Neural crest cell (in vitro differentiated cells): ENCODE measurements at places on chromosomes 11 and 22.

DNA sequence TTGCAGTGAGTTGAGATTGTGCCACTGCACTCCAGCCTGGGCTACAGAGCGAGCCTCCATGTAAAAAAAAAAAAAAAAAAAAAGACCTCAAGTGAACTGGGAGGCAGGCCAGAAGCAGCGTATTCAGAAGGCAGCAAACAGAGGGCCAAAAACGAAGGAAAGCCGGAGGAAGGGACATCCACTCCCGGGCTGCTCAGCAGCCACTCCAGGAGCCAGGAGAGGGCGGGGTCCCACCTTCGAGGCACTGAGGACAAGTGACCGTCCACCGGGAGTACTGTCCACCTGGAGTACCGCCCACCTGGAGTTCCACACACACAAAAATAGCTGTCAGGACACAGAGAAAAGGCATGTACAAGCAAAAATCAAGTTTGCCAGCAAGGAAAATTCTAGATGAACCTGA is 5.5 kb downstream of the TOLLIP start:
- no peak for DNase-seq

DNA sequence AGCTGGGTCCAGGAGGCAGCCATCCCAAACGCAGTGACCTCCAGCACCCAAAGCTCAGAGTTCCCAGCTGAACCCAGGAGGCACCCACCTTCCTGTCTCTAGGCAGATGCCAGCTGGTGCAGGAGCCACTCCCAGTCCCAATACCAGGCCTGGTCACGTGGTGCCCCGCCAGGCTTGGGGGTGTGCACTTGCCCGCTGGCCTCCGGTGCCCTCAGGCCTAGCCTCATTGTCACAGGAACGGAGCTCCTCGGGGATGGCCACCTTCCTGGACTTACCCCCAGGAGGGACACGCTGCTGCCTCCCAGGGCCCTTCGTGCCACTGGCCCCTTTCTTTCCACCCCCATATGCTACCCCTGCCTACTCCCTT is 4.6 kb downstream of the BID start:
- no peak for DNase-seq

- DNase-seq = no peak
Measured at GRCh38 chr11:46504817-46505613, 88.8 kb downstream of the AMBRA1 start.

GRCh38 chr22:17785185-17786184 is 11.2 kb upstream of the BID start:
- no peak for DNase-seq

GRCh38 chr22:35837101-35837727 is 119.5 kb downstream of the APOL5 start:
- DNase-seq = no peak

DNA sequence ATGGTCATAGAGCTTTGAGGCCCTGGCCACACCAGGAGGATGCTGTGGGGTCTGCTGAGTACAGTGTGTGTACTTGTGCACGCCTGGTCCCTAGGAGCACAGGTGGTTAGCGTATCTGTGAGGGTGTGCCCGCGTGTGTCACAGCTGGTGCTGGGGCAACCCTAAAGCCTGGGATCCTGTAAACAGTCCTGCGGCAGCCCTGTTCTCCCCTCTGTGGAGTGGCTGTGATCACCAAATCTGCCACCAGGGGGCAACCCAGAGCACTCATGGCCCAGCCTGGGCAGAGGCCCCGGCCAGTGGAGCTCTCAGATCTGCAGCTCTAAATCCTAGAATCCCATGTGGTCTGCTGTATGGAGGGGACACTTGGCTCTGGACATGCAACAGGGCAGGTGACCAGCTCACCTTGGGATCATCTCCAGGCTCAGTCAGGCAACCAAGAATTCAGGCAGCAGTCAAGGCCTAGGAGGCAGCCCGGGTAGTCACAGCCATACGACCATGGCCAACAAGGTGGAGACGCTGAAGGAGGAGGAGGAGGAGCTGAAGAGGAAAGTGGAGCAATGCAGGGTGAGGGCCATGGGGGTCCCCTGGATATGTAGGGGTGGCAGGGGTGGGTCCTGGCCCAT is 3.9 kb downstream of the SH3BP1 start:
- peak; percentile 99 for DNase-seq

DNA sequence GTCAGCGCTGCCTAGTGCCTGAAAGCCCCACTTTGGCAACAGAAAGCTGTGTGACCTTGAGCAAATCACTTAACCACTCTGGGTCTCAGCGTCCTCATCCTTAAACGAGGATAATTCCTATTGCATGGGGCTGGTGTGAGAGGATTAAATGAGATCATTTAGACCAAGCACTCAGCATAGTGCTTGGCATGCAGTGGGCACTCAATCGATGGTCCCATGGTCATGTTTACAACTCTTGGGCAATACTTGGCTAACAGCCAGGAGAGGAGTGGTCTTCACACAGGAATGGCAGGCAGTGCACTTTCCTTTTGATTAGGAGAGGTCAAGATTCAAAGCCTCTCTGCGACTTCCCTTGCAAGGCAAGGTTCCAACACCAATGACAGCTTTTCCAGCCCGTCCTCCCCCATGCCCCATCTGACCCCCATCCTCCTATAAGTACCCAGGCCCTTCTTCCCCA is 14.1 kb downstream of the TNKS1BP1 start:
- no peak for DNase-seq

- no peak for DNase-seq
Measured at GRCh38 chr11:393219-394033, 583 bp upstream of the PKP3 start.

DNA sequence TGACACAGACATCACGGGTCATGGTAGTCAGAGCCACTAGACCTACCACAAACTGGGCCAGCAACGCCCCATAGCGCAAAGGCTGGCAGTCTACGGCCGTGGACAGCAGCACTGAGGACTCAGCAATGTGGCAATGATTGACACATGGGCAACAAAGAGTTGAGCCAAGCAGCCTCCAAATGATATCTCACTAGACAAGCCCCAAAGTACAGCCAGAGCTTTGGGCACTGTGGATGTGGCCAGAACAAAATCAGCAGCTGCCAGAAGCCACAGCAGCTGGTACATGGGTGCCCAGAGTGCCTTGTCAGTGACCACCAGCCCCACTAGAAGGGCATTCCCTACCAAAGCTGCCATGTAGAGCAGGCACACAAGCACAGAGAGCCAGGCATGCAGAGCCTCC is 11.2 kb upstream of the UBQLNL start:
- DNase-seq = no peak

DNA sequence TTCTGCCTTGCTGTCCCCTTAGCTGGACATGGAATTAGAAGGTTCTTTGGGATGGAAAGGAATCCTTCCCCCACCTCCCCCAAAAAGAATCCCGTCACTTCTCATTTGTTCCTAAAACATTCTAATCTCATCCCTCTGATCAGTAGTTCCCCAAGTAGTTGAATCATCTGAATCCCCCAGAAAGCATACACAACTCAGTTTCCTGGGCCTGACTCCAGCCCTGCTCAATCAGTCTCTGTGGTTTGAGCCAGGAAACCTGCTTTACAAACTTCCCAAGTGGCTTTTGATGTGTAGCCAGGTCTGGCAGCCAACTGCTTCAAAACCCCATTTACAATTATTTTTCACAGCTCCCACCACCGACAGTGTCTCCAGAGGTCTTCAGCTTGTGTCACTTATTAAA is 20.2 kb downstream of the C22orf31 start:
- DNase-seq = no peak

DNA sequence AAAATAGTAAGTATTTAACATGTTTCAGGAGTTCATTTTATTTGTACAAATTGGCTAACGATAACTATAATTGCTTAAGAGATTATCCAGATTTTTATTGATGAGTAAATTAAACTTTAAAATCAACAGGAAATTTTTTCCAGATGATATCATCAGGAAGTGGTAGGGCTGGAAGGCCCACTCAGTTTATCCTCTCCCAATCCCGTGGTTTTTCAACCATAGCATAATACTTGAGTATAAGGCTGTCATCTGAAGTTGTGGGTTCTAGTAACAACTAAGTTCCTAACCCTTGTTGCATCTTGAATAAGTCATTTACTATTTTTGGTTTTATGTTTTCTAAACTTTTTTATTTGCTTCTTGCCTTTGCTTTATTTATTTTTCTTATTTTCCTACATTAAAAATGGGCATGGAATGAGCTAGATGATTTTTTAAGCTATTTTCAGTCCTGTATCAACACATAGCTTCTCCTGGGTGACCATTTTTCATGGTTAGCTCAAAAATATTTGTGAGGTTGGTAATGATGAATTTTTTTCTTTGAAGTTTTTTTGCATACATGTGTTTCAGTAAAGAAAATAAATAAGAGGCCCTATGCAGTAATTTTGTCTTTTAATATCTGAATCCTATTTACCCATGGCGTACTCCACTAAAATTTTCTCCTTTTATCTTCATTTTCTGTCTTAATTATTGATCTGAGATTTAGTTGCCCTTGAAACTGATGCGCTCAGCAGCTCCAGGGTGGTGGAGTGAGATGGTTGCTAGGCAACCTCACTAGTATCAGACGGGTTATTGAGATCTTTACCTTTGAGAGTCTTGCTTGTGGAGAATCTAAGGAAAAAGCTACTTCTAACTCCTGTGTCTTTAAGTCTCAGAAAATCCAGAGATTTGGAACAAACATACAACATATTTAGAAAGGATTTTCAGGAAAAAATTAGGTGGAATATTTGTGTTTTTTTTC is 452.0 kb upstream of the CCDC179 start:
- no peak for DNase-seq

DNA sequence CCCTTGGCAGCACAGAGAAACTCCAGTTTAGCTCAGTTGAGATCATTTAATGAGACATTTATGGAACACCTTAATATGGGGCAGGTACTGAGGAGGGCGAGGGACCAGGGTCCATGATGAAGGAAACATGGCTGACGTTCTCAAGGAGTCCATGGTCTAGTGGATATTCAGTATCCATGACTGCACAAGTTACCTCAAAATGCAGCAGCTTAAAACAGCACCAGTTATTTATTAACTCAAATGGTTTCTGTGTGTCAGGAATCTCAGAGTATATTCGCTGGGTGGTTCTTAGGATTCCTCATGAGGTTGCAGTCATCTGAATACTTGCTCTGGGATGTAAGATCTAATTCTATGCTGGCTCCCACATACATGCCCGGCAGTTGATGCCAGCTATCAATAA is 346.8 kb downstream of the LARGE1 start:
- no peak for DNase-seq
